Hematopoietic multipotent progenitor cell treated with erythropoietin and hydrocortisone succinate and interleukin-3 and kit ligand, for 6 days (in vitro differentiated cells): ENCODE measurements at places on chromosomes 5 and 9.

DNA sequence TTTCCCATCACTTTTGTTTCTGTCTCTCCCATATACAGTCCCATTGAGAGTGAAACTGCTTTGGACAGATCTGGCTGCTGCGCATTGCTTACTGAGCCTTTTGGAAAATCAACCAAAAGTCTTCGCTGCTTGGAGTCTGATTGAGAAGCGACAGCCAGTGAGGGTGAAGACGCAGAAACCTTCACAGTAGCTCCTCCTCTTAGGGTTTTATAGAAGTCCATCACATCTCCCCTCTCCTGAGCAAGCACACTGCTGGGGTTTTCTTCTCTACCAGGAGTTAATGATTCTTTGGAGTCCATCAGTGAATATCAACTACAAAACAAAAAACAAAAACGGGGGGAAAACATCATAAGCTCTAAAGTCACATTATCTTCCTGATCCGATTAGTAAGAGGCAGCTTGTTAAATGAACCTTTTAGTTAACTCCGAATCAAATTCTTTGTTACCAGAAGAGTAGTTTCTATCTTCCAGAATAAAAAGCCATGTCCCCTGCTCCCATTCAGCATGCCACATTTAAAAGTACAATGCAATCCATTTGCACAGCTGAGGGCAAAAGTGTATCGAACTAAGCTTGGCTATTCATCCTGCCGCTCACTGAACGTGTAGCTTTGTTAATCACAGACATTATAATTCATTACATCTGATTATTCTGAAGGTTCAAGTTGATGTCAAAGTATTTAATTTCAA is 2.8 kb downstream of the NR3C1 start:
- no peak for DNase-seq

DNA sequence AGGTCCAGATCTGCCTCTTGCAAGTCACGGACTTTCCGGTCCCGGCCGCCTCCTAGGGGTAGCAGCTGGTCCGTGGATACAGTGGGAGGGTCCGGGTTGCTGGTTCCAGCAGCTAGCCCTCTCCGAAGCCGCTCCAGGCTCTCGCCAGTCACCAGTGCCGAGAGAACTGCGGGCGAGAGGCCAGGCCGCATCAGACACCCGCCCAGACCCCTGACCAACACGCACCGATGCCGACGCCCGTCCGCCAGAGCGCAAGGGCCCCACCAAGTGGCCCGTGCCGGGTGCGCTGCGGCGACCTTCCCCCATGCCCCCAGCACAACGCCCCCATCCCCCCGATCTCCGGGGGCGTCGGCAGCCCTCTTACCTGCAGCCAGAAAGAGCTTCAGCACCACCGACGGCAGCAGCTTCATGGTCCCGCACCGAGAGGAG is 470 bp downstream of the HBEGF start:
- peak; percentile 38 for DNase-seq

GRCh38 chr9:98451576-98451975 is 196.1 kb upstream of the TBC1D2 start:
- no peak for DNase-seq

GRCh38 chr5:88734191-88734640 is 148.8 kb downstream of the MEF2C start:
- DNase-seq, result peak; percentile 93

- no peak for DNase-seq
These were observed 753.3 kb upstream of the ZNF608 start for GRCh38 chr5:125499636-125500332.

GRCh38 chr5:14183187-14183939 is 40.2 kb downstream of the TRIO start:
- no peak for DNase-seq

GRCh38 chr9:109244179-109245132 is 76.4 kb downstream of the EPB41L4B start:
- peak; percentile 83 for DNase-seq

DNA sequence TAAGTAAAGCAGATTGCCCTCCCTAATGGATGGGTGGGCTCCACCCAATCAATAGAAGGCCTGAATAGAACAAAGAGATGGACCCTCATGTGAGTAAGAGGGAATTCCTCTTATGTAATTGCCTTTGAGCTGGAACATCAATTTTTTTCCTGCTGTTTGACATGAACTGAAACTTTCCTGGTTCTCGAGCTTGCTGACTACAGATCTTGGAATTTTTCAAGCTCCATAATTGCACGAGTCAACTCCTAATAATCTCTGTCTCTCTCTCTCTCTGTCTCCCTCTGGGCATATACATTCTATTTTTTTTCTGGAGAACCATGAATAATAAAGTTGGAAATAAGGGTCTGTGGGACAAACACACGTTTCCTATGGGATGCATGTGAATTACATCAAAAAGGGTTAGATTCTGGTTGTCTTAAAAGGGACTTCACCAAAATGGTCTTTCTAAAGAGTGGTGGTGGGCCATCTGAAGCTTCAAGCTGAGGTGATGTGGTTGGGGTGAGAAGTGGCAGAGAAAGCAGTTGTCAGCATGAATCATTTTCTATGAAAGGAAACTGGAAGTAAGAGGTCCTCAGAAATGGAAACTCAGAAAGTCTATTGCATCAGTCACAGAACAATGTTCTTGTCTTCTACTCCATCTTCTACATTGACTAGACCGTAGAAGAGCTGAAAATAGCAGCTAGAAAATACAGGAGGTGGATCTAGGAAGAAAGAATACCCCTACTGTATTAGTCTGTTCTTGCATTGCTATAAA is 47.0 kb upstream of the HOMER1 start:
- DNase-seq, result no peak

DNA sequence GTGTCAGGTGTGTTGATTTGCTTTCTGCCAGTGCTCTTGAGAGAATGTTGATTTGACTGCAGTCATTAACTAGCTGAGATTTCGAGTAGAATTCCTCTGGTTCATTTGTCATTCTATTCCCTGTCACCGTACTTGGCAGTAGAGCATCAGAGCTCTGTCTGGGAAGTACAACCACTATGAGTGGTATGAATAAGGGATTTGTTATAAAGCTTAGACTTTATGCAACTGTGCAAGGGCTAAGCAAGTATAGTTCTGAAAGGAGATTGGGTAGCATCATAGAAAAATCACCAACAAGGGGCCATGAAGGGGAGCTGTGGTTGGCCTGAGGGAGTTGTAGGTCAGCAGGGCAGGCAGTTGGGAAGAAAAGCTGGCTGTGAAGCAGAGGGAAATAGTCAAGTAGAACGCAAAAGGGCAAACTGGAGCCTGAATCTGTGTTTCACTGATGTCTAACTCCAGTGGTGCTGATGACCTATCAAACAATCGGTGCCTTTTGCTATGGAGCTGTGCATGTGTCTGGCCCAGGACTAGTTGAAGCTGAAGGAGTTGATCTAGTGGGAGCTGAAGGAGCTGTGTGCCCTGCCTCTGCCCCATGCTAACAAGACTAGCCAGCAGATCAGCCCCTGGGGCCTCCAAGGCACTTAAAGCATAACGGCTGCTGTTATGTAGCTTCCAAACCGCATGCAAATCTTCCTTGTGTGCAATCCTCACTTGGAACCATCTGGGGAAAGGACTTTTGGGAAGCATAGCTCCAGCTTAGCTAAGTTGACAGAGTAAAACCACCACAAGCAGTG is 110.0 kb downstream of the SLC28A3 start:
- DNase-seq, result no peak

- DNase-seq, result no peak
These were observed 26.0 kb downstream of the TMEM174 start for GRCh38 chr5:73198833-73199592.

- no peak for DNase-seq
These were observed 63.0 kb downstream of the TSSK1B start for GRCh38 chr5:113371721-113372196.

GRCh38 chr9:135588371-135588770 is 26.8 kb downstream of the PAEP start:
- no peak for DNase-seq

DNA sequence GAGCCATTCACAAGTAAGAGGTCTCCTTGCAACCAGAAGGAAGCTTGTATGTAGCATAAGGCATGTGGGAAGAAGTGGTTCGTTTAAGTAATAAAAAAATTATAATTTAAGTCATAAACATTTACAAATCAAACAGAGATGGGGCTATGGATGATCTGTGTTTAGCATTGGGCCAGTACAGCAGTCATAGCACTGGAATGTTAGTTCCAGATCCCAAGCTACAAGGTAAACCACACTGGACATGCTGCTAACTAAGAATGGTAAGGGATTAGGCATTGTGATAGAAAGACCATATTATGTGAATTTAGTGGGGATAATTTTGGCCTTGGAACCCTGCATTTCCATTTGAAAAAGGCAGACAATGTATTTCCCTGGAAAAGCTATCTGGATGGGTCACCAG is 170.4 kb upstream of the KCNN2 start:
- no peak for DNase-seq

- DNase-seq, result no peak
These were observed 60.8 kb downstream of the EBF1 start for GRCh38 chr5:159038907-159039306.

- no peak for DNase-seq
These were observed 113.1 kb upstream of the NIPBL start for GRCh38 chr5:36763454-36763853.

DNA sequence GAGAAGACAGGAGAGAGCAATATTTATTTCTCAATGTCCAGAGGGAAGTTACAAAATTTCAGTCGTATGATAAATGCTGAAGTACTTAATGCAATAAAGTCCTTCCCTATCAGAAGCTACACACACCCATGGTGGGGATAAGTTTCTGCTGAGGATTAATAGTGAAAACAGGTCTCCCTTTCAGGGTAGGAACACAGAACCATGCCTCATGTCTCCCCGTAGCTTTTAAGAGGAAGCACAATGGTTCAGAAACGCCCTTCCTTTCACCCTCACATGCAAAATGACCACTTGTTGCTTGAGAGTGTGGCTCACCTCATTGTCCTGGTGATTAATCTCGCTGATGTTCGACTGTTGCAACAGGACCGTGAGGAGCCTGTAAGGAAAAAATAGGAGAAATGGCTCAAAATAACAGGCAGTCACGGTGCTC is 73.6 kb downstream of the ANKRD55 start:
- DNase-seq, result peak; percentile 36

DNA sequence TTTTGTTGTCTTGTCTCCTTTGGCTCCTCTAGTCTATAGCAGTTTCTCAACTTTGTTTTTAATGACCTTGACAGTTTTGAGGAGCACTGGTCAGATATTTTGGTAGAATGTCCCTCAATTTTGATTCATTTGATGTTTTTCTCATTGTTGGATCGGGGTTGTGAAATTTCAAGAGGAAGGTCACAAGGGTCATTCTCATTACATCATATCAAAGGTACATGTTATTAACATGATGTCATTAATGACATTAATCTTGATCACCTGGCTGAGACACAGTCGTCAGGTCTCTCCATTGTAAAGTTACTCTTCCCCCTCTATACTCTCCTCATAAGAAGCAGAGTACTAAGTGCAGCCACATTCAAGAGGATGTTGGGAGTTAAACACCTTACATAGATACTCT is 7.2 kb downstream of the ISOC1 start:
- DNase-seq, result no peak

- no peak for DNase-seq
These were observed 78.0 kb upstream of the FCN1 start for GRCh38 chr9:134995792-134996120.

DNA sequence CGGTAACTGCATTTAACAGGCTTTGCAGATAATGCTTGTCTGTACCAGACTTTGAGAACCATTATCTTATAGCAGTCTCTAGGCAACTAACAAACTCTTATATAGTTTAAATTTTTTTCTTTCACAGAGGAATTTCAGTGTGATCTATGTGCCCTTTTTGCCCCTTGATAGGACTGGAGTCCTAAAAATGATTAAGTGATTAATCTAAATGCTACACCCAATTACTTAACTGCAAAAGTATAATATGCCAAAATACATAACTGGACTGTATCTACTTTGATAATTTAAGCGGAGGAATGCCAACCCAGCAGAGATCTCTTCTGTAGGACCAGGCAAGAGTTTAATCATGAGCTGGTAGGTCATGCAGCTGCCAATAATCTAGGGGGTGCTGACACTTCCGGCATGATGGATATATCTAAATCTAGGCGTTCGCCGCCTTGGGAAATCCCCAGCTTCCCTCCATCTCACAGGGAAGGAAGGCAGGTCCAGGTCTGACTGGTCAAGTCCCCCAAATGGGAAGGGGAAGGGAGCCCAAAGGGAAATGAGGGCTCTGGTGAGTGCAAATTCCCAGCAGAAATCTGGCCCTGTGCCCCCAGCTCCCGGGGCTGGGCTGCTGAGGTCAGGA is 205.6 kb downstream of the GAPVD1 start:
- peak; percentile 22 for DNase-seq

GRCh38 chr5:148882332-148882731 is 55.9 kb downstream of the ADRB2 start:
- peak; percentile 57 for DNase-seq

DNA sequence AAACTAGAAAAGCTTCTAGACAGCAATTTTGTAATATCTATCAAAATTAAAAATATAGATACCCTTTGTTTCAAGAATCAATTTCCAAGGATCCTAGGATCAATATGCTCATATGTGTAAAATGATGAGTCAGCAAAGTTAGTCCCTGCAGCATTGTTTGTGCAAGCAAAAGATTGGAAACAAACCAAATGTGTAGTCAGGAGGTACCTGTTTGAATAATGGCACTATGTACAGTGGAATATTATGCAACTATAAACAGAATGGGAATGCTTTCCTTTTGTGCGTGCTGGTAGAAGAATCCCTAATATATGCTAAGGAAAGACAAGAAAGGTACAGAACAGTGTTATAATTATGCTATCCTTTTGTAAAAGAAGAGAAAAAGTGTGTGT is 58.5 kb upstream of the PJA2 start:
- DNase-seq, result no peak

DNA sequence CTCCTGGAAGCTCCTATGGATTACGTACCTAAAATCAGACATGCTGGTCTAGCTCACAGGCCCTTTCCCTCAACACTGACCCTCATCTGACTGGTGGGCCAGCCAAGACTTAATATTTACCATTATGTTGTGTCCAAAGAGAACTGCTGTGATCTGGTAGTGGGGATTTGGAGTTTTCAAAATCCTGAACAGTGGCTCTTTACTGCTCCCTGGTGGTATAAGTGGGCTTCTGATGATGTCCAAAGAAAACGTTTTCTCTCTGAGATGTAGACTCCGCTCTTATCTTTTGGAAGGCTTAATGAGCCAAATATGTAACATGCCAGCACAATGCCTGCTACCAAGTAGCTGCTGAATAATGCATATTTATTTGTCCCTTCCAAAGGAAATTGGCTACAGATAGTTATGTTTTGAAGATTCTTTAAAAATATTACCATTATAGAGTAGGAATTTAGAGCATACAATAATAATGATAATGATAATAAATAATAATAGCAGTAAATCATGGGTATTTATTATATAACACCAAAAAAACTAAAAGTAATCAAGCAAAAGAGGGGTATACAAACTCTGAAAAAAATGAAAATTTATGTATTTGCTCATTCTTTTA is 406.6 kb upstream of the TNC start:
- peak; percentile 65 for DNase-seq

GRCh38 chr9:71562140-71562539 is 206.2 kb downstream of the CEMIP2 start:
- no peak for DNase-seq

- DNase-seq, result no peak
These were observed 137.6 kb upstream of the RASEF start for GRCh38 chr9:83200531-83200930.
